Activated T-helper 1 cell treated with Interleukin-2 at 50 U/mL for 16 hours (primary cell): ENCODE measurements at places on chromosomes 1 and 21.

GRCh38 chr1:199297174-199297573, 658.3 kb downstream of the PTPRC start:
- no peak for DNase-seq

GRCh38 chr1:246280551-246280950, 226.5 kb downstream of the SMYD3 start:
- no peak for DNase-seq

- no peak for DNase-seq
Observed at GRCh38 chr1:47703156-47703825, 265.4 kb downstream of the FOXD2 start.

- no peak for DNase-seq
Observed at GRCh38 chr1:158078569-158079080, 85.2 kb downstream of the KIRREL1 start.
